ENCODE measurements at places on chromosomes 16 and 17. TPM values are rescaled to one million over a fixed set of nuclear protein-coding genes. Genes with fewer than 3 reads are reported as not detected.

The PTX4 gene
- total RNA-seq, result not detected

The BTBD17 gene
- not detected for total RNA-seq

The BRD7 gene
- 76.3 TPM for total RNA-seq

The SLC35G6 gene
- not detected for total RNA-seq

The RNF222 gene
- not detected for total RNA-seq

The HCRT gene
- total RNA-seq, result not detected

GRCh38 chr17:52105591-52105990 is 52.9 kb downstream of the CA10 start:
- H3K27me3 ChIP-seq, result no peaks in the 10 kb centered on the region
- DNase-seq, result no peak
- no peak overlapping the region for H3K4me3 ChIP-seq
- no peaks in the 10 kb centered on the region for H3K4me1 ChIP-seq
- H3K36me3 ChIP-seq, result no peaks in the 10 kb centered on the region

DNA sequence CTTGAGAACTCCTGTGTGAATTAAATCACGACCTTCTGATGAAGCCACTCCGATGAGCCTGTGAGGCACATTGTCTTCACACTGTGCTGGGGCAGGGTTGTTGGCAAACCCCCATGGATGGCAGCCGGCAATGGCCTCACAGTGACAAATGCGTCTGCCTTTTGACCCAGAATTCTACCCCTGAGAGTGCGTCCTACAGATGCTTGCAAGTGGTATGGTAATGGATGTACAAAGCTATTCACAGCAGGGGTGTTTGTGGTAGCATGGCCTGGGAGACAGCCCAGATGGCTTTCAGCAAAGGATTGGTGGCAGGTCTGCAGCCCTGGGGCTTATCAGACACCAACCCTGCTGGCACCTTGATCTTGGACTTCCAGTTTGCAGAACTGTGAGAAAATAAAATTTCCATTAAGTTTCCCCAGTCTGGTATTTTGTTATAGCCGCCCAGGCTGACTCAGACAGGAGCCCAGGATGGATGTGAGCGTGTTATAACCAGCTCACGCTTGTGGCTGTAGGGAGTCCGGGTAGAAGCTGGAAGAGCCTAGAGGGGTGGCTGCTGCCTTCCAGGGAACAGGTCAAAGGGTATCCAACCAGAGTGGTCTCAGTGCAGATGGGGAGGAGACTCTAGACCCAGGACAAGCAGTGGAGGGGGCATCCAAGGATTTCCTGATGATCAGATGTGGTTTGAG is 10.1 kb downstream of the AFMID start:
- no peak for DNase-seq
- H3K27me3 ChIP-seq, result no peaks in the 10 kb centered on the region
- no peak overlapping the region for H3K4me3 ChIP-seq

DNA sequence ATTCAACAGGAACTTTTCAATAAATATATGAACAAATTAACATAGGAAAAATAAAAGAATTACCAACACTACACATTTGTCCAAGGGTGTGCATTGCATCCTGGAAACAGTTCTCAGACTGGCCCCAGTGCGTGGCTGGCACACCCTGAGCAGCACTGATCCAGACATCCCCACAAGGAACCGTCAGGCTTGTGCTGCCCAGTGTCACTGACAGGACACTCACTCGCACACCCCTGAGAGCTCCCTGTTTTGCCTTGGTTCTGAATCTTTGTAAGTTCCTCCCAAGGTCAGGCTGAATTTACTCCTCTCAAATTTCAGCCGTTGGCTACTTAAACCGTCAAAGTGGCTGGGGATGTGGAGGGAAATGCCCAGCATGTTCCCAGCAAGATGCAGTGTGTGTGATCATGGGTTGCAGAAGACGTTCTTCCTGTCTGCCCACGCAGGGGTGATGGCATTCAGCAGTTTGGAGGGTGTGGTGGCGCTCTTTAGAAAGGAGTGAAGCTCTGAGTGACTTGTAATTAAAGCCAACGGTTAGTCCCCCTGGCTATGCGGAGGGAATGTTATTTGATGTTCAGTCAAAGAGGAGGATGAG is 1.7 kb downstream of the MT2A start:
- H3K4me3 ChIP-seq, result peak overlapping the region; percentile 72
- peak overlapping the region; percentile 96 for H3K27ac ChIP-seq
- H3K36me3 ChIP-seq, result no peaks in the 10 kb centered on the region
- peak; percentile 81 for DNase-seq

DNA sequence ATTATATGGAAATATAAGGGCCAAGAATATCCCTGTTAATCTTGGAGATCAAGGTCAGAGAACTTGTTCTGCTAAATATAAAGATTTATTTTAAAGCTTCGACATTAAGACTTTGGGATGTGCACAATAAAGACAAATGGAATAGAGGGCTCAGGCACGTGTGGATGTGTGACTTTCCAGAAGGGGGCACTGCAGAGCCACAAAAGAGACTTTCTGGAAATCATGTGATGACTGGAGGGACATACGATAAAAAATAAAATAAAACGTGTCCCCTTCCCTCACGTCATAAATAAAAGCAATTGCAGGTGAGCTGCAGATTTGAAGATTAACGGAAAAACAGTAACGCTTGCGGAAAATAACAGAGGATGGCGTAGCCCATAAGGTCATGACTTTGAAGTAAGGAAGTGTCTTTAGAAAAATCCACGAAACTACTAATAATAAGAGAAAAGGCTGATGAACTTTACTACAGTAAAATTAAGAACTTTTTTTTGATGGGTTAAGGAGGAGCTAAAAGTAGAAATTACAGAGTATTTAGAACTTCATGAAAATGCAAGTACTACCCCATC is 9.4 kb upstream of the ENGASE start:
- no peaks in the 10 kb centered on the region for H3K27me3 ChIP-seq
- H3K4me1 ChIP-seq, result no peaks in the 10 kb centered on the region
- no peak for DNase-seq
- H3K4me3 ChIP-seq, result no peak overlapping the region

GRCh38 chr17:2995377-2995776 is 68.0 kb downstream of the OR1D5 start:
- H3K27me3 ChIP-seq, result no peaks in the 10 kb centered on the region
- H3K27ac ChIP-seq, result no peak overlapping the region
- DNase-seq, result no peak

- no peaks in the 10 kb centered on the region for H3K27me3 ChIP-seq
- H3K4me1 ChIP-seq, result peaks cover 62% of the 10 kb centered on the region
- no peak for DNase-seq
- H3K36me3 ChIP-seq, result no peaks in the 10 kb centered on the region
- H3K4me3 ChIP-seq, result no peak overlapping the region
Observed at GRCh38 chr16:17379121-17379571, 91.6 kb downstream of the XYLT1 start.

DNA sequence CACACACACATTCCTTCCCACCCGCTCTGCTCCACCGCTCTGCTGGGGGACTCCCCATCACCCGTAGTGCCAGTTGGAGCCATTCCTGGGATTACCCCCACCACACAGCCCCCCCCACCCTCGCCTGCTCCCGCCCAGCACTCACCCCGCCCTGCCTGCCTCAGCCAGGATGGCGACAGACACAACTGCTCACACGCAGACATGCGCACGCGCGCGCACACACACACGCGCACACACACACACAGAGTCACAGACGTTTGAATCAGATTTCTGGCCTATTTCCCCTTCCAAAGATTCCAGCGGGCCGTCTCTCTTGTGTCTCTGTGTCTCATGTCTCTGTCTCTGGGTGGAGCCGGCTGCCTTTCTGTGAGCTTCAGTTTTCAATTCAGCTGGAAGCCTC is 4.4 kb downstream of the CACNA1G start:
- H3K4me3 ChIP-seq, result no peak overlapping the region
- peaks cover 61% of the 10 kb centered on the region for H3K27me3 ChIP-seq
- peak overlapping the region; percentile 31 for H3K27ac ChIP-seq
- H3K4me1 ChIP-seq, result peaks cover 22% of the 10 kb centered on the region
- DNase-seq, result no peak

DNA sequence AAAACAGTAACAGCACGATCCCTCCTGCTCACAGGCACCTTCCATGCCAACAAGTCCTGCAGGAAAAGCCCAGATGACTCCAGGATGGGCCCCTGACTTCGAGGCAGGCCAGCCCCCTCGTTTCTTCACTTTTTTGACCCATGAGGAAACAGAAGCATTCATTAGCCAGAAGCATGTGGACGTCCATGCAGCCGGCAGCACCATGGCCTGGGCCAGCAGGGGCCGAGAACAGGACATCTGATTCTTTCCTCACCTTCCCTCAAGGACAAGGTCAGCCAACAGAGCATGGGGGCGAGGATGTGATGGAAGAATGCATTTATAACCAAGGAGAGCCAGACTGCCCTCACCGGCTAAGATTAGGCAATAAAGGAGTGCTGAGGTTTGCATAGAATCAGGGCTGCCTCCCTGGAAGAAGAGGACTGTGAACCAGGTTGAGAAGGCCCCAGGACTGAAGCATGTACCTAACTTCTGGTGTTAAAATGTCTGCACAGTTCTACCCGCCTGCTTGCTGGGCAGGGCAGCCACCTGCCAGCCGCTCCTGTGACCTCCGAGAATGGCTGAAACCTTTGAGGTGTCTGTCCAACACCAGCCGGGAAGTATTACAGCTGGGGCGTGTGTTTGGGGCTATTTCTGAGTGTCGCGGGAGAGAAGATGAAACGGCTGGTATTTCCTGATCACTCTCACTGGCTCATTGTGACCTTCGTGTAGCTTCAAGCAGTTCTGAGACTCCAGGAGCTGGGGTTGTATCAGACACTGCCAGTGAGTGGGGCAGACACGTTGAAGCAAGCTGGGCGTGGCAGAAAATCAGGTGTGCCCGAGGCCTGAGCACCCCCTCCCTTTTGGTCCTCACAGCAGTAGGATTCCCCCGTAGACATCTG is 94.0 kb upstream of the TNRC6C start:
- H3K4me1 ChIP-seq, result peaks cover 13% of the 10 kb centered on the region
- no peaks in the 10 kb centered on the region for H3K36me3 ChIP-seq
- H3K27me3 ChIP-seq, result peaks cover 7% of the 10 kb centered on the region
- peak overlapping the region; percentile 18 for H3K27ac ChIP-seq
- no peak for DNase-seq

DNA sequence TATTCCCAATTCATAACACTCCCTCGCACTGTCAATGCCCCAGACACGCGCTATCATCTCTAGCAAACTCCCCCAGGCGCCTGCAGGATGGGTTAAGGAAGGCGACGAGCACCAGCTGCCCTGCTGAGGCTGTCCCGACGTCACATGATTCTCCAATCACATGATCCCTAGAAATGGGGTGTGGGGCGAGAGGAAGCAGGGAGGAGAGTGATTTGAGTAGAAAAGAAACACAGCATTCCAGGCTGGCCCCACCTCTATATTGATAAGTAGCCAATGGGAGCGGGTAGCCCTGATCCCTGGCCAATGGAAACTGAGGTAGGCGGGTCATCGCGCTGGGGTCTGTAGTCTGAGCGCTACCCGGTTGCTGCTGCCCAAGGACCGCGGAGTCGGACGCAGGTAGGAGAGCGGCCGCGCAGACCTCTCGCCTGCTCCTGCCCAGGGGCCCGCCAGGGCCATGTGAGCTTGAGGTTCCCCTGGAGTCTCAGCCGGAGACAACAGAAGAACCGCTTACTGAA is at the start of gene GRN:
TSS of gene GRN (plus strand) at position 364 of the 515 bp plus-strand sequence. CDS start 3,863 bp downstream, outside the sequence.
- H3K27me3 ChIP-seq, result no peaks in the 10 kb centered on the region
- H3K4me1 ChIP-seq, result peaks cover 43% of the 10 kb centered on the region
- H3K36me3 ChIP-seq, result peaks cover 13% of the 10 kb centered on the region
- peak within 1 kb of the TSS; percentile 92 for H3K27ac ChIP-seq

- DNase-seq, result peak; percentile 78
- peak overlapping the region; percentile 34 for H3K27ac ChIP-seq
- H3K4me3 ChIP-seq, result no peak overlapping the region
- H3K36me3 ChIP-seq, result no peaks in the 10 kb centered on the region
Observed at GRCh38 chr17:16363749-16364536, 10.7 kb upstream of the CENPV start.

DNA sequence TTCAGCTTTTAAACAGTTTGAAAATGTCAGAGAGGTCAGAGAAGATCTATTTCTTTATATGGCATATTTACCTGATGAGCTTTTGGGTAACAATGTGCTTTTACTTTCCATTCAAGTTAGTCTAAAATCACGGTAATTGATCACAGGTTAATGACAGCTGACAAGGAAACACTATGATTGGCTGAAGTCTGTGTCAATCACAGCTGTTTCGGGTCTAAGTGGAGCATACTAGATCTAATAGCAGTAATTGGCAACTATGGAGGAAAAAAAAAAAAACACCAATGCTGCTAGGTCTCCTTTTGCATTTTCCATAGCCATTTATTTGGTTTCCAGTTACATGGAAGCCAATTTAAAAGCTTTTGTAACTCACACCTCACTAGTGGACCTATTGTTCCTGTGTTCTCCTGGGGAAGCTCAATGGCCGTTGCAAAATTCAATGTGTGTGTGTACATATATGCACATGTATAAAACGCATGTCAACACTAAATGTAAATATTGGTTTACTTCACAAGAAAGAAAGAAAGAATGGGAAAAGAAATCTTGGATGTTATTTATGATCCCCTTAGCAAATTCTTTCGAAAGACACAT is 568.3 kb upstream of the ZFHX3 start:
- peaks cover under 1% of the 10 kb centered on the region for H3K27me3 ChIP-seq

- H3K27me3 ChIP-seq, result no peaks in the 10 kb centered on the region
- H3K4me1 ChIP-seq, result peaks cover 47% of the 10 kb centered on the region
- H3K36me3 ChIP-seq, result peaks cover 36% of the 10 kb centered on the region
- DNase-seq, result no peak
Observed at GRCh38 chr17:82097919-82098168, 192 bp downstream of the FASN start.

DNA sequence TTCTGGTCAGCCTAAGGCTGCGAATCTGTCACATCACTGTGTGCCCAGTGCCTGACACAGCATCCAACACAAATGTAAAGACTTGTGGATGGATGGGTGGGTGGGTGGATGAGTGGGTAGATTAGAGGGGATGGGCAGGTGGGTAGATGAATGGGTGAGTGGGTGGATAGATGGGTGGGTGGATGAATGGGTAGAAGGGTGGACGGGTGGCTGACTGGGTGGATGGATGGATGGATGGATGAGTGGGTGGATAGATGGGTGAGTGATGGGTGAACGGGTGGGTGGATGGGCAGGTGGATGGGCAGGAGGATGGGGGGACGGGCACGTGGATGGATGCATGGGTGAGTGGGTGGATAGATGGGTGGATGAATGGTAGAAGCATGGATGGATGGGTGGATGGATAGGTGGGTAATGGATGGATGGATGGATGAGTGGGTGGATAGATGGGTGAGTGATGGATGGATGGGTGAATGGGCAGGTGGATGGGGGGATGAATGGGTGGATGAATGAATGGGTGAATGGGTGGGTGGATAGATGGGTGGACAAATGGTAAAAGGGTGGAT is 31.1 kb upstream of the ZFPM1 start:
- no peaks in the 10 kb centered on the region for H3K36me3 ChIP-seq
- H3K4me1 ChIP-seq, result no peaks in the 10 kb centered on the region
- no peak for DNase-seq
- no peak overlapping the region for H3K4me3 ChIP-seq
- H3K27ac ChIP-seq, result no peak overlapping the region

- no peaks in the 10 kb centered on the region for H3K36me3 ChIP-seq
- peak; percentile 69 for DNase-seq
- peak overlapping the region; percentile 91 for H3K27ac ChIP-seq
- peak overlapping the region; percentile 93 for H3K4me3 ChIP-seq
- H3K27me3 ChIP-seq, result no peaks in the 10 kb centered on the region
Observed at GRCh38 chr16:57185446-57185944, 344 bp downstream of the PSME3IP1 start.

GRCh38 chr17:75589012-75589918 is 1.7 kb downstream of the MYO15B start:
- peaks cover 20% of the 10 kb centered on the region for H3K4me1 ChIP-seq
- peak overlapping the region; percentile 97 for H3K27ac ChIP-seq
- peak; percentile 97 for DNase-seq
- H3K36me3 ChIP-seq, result peaks cover 6% of the 10 kb centered on the region
- H3K27me3 ChIP-seq, result no peaks in the 10 kb centered on the region
